ENCODE measurements at places on chromosomes 5 and 9.
A peak's percentile ranks its signal among the peaks of the same experiment; 100 is the strongest.

DNA sequence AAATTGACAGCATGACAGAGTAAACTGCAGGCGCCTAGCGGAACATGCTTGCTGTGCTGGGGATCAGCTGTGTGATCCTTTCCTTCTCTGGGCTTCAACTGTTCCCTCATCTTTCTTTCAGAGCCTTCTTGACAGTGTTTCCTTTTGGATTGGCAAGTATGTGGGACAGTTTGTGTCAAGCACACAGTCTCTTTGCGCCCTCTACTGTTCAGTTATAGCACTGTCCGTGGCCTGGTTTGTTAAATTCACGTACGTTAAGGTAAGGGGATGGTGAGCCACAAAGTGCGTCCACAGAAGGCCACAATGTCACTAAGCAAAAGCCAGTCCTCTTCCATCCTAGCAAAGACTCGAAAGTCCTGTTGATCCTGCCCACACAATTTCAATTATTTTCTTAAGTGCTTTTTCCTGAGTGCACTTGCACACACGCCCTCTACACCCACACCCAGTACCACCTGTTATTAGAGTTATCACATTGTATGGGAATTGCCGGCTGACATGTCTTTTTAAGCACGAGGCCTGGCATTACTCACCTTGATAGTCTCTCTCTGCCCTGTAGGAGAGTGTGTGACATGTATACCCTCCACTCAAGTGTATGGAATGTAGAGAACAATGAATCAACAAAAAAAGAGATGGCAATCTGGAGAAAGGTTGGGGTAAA, 22.5 kb upstream of the PTPN3 start:
- peak; percentile 87 for DNase-seq

GRCh38 chr5:125766706-125767105, 656.5 kb upstream of the GRAMD2B start:
- DNase-seq: no peak

- DNase-seq: no peak
Observed at GRCh38 chr5:172274951-172275753, 8.4 kb downstream of the UBTD2 start.

DNA sequence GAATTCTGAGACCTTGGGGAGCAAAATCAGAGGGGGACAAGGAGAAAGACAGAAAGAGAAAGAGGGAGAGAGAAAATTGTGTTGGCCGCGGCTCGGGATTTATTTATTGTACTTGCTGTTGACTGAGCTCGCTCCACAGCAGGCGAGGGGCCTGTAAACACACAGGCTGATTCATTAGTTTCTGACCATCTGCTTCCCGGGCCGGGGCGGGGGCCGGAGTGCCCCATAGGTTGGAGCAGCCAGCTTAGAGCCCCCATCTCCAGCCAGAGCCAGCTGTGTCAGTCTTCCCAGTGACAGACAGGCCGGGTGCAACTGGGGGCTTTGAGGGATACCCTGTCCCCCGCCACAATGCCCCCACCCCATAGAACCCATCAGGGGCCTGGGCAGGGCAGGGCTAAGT, 30.9 kb downstream of the NTNG2 start:
- no peak for DNase-seq

- DNase-seq: no peak
Observed at GRCh38 chr9:89059925-89060506, 68.7 kb downstream of the S1PR3 start.

GRCh38 chr5:64595031-64595855, 89.4 kb downstream of the RGS7BP start:
- no peak for DNase-seq
